GM13976 (cell line): ENCODE measurements at places on chromosomes 2 and 18.

DNA sequence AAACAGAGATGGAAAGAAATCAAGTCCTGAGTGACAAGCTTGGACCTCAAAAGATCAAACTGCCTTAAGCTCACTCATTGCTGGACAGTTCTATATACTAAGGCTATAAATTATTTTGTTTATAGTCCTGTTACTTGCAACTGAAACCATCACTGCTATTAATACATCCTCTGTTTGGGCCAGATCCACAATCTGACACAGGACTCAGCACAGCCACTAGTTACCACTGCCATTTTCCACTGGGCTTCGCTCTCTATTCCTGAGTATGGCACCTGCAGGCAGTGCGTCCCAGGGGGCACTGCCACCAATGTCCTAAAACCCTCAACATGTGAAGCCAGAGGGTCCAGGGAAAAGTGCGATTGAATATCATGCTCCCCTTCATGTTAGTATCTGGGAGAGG, 52.3 kb downstream of the CYP26B1 start:
- DNase-seq = no peak

DNA sequence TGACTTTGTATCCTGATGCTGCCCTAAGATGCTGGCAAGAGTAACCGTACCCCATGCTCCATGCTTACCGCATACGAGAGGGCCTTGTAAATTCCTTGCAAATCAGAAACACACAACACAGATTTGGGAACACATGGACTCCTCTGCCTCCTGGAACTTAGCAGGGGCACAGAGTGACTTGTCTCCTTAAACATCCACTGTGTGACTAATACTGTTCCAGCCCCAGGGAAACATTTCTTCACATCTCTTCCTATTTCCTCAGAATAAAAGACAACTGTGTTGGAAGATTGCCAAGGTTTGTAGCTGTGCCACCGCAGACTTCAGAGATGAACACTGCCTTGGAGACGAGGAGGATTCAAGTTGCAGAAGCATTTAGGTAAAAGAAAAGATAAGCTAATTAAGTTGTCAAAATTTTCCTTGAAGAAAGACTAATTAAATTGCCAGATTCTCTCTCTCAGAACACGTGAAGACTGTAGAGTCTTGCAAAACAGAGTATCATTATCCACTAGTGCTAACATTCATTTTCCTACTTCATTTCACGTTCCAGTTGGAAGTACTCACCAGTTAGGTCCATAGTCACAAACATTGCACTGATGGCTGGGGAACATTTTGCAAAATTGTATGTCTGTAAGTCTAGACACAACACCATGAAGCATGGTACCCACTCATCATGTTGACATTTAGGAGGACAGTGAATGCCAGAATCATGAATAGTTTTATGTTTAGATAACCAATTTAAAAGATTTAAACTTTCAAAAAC, 188.8 kb downstream of the TSN start:
- DNase-seq = no peak

GRCh38 chr18:48479531-48479930, 59.3 kb upstream of the CTIF start:
- DNase-seq = no peak

DNA sequence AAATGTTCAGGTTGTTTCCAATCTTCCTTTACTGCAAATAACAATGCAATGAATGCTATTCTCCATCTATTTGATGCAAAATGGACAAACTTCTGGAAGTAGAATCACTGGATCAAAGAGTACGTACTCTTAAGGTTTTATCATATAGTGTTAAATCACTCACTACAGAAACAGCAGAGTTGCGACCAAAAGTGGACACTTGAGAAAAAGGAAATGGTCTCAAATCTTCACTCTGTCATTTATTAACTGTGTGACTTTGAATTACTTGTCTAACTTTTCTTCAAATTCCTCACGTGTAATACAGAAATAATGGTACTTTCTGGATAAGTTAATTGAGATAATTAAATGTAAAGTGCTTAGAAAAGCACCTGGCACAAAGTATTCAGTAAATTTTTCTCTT, 78.1 kb downstream of the CERKL start:
- no peak for DNase-seq

- peak; percentile 44 for DNase-seq
Observed at GRCh38 chr2:73283545-73284295, 558 bp downstream of the FBXO41 start.

- no peak for DNase-seq
Observed at GRCh38 chr2:117933884-117934354, 80.0 kb downstream of the CCDC93 start.

DNA sequence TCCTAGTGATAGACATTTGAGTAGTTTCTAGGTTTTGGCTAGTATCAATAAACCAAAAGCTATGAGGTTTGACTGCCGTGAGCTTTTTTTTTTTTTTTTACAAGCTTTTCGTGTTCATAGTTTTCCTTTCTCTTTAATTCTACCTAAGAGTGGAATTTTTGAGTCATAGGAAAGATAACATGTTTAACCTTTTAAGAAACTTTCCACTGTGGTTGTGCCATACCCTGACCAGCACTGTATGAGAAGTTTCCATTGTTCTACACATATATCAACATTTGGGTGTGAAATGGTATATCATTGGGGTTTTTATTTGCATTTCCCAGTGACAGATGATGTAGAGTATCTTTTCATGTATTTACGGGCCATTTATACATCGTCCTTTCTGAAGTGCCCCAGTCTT, 31.7 kb downstream of the UBE2F start:
- DNase-seq = peak; percentile 61

- no peak for DNase-seq
Observed at GRCh38 chr2:241974851-241975592, 105.5 kb downstream of the RTP5 start.

DNA sequence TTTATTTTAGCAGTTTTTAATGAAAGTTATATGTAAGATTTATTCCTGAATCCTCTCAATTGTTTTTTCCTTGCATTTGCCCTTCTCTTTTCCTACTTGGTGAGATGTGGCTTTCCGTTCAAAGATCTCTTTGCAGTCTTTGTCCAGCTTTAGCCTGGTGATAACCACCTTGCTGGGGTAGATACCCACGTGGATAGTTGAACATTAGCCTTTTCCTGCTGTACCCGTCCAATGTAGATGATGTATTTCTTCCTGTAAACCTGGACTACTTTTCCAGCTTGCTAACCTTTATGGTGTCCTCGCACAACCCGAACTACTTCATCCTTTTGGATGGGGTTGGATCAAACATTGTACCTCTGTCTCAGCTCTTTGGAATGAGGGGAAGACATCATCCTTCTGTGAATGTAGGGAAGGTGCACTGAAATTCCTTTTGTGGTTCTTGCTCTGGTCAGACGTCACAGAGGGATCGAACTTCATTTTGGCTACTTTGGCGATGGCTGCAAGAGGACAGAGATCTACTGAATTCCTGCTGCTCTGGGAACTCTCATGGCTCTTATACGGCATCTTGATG, 293.2 kb upstream of the EPAS1 start:
- DNase-seq = no peak

DNA sequence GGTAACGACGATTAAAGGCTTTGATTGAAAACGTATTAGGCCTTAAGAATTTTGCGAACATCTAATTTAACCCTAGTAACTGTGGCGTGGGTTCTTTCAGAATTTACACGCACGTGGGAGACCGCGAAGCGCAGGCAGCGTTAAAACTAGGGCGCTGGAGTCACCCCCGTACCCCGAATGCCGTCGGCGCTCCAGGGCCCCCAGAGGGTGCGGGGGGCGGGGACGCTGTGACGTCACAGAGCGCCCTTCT, 673 bp upstream of the SMCHD1 start:
- DNase-seq = peak; percentile 72

- DNase-seq = no peak
Observed at GRCh38 chr2:198203336-198204069, 399.1 kb downstream of the PLCL1 start.

DNA sequence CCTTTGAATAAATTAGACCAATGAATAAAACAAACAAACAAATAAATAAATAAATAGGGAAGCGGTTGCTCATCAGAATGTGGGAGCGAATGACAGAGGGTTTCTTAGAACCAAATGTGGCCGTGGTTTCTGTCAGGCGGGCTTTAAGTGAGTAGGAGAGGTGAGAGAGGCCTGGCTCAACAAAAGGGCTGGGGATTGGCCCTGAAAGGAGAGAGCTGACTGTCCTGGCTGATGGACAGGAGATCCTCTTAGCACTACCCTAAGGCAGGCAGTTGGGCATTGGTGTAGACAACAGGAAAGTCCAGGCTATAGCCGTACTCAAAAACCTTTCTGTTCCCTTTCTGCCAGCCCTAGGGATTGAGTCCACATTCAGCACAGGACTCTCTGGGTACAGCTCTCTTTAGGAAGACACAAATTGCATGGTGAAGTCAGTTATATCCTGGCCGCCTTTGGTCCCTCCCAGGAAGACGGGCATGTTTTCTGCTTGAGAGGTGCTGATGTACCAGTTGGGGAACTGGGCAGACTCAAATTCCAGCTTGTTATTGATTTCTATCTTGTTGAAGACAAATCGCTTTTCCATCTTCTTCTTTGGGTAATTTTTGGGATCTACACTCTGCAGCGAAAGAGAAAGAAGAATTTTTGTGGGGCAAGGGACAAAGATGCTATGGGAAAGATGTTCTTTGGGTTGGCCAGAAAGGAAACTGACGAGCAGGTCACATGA, 6.5 kb downstream of the IL1B start:
- DNase-seq = no peak

GRCh38 chr2:37627710-37628109, 43.7 kb downstream of the CDC42EP3 start:
- no peak for DNase-seq

GRCh38 chr2:96895032-96895745, 25.3 kb upstream of the SEMA4C start:
- no peak for DNase-seq

DNA sequence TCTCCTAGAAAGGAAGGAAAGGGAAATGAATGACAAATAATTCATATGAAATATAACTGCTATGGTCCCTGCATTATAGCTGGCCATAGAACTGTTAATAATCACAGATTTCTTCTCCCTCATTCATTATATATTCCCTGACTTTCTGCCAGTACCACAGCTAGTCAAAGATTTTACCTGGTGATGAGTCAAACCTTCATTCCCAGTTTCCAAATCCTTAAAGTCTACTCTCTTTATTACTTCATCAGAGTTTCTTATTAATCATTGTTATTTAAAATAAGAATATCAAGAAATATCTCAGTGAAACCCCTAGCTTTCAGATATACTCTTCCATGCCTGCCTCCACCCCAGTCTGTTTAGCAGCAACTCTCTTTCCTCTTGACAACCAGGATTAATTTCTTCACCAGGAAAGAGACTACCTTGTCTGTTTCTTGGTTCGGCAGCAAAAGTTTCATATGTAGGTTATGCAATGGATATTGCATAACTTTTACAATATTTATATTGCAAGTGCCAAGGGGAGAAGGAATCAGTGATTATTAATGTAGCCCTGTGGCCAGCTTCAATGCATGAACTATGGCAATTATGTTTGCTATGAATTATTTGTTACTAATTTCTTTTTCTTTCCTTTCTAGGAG, 533.8 kb downstream of the FBXO15 start:
- no peak for DNase-seq

GRCh38 chr2:221397187-221397586, 174.9 kb downstream of the EPHA4 start:
- DNase-seq = no peak

- DNase-seq = no peak
Observed at GRCh38 chr18:69176741-69177140, 223.9 kb upstream of the DOK6 start.

GRCh38 chr2:110969696-110970095, 151.0 kb upstream of the BCL2L11 start:
- no peak for DNase-seq

DNA sequence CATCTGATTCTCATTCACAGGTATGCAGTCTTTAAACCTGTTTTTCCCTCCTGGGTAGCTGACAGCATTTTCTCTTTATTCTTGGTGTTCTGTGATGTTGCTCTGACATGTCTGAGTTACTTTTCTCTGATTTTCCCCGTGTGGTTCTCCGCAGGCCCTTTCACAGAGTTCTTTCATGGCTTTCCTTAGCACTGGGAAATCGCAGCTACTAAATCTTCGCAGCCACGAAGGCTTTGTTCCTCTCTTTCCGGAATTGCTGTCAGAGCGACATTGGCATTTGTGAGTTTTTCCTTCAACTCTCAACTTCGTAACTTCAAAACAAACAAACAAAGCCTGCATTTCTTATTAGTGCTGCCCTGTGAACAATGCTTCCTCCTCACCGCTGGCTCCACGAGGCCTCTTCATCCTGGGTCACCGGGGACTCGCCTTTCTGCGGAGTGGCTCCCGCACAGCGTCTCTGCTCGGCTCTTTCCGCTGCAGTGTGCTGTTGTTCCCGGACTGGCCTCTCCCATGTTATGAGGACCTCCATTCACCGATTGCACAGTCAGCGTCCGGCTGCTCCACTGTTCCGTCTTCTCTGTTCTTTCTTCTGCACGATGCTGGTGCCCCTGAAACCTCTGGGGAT, 16.1 kb downstream of the COLEC11 start:
- no peak for DNase-seq

GRCh38 chr2:139940686-139941085, 1160.5 kb upstream of the NXPH2 start:
- DNase-seq = no peak

- no peak for DNase-seq
Observed at GRCh38 chr2:218003281-218003944, 618 bp upstream of the TNS1 start.

GRCh38 chr2:207468488-207468887, 61.3 kb upstream of the CREB1 start:
- DNase-seq = no peak

GRCh38 chr2:667332-667999, 9.7 kb downstream of the TMEM18 start:
- DNase-seq = no peak

GRCh38 chr18:49161627-49162026, 210.9 kb upstream of the SMAD7 start:
- DNase-seq = peak; percentile 44

DNA sequence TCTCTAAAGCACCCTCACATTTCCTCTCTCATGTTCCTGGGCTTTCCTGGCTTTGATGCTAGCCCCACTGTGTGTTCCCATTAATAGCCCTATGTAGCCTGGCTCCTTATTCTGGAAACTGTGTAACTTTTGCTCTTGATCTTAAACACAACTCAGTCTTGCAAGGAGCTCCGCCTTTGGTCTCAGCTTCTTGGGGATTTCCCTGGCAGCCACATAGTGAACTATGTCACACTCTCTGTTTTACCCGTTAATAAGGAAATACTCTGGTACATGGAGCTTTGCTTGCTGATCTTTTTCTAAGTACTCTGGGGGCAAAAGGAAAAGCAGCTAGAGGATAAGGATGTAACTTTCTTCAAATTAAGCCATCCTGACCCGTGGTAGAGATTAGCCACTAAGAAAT, 259.3 kb downstream of the NEDD4L start:
- DNase-seq = peak; percentile 59

GRCh38 chr18:58161659-58162058, 117.6 kb downstream of the NEDD4L start:
- no peak for DNase-seq

- DNase-seq = peak; percentile 21
Observed at GRCh38 chr18:34322365-34323289, 97.9 kb upstream of the NOL4 start.

DNA sequence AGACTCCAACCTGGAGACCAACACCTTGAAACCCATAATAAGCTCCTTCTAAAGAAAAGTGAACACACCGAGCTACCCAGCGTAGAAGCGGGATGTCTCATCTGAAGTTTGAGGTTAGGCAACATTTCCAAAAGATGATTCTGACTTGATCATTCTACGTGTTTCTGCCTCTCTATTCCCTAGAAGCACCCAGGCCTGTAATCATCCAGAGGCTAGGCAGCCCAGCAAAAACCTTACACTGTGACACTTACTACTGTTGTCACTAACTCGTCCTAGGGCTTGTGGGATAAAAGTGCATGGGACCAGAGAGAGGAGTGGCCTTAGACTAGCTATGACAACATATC, 1.4 kb downstream of the ZBTB14 start:
- DNase-seq = no peak
